ENCODE measurements at places on chromosomes 3 and 15. TPM values are rescaled to one million over a fixed set of nuclear protein-coding genes. Genes with fewer than 3 reads are reported as not detected.

Gene ABI3BP
- not detected for polyA plus RNA-seq

Gene CHRFAM7A
- polyA plus RNA-seq, result not detected

Gene SV2B
- 2.0 TPM for polyA plus RNA-seq

Gene PLCB2
- not detected for polyA plus RNA-seq

Gene PLOD2
- polyA plus RNA-seq, result 3.5 TPM

Gene GRM7
- polyA plus RNA-seq, result 55.7 TPM

Gene SERPINI1
- 886 TPM for polyA plus RNA-seq

Gene IGF2BP2
- polyA plus RNA-seq, result not detected

Gene ERC2
- 24.8 TPM for polyA plus RNA-seq

Gene GP5
- not detected for polyA plus RNA-seq
